ENCODE measurements at places on chromosomes 6 and 20.

GRCh38 chr6:166836785-166837718, 119.3 kb downstream of the RNASET2 start:
- DNase-seq: no peak

DNA sequence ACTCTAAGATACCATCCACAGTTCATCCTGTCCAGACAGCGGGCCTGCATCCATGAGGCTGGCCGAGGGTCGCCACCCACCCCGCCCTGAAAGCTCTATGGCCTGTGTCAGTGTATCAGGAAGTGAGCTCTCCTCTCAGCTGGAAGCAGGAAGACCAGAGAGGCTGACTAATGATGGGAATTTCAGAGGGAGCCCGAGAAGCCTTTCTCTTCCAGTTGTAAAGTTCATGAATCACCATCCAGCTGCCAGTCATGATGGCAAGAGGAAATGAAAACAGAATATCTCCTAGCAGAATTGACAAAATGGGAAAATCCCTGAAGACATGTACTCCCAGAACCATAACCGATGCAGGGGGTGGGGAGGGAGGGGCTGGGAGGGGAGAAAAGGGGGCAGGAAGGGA, 109.6 kb upstream of the RPS6KA2 start:
- no peak for DNase-seq

GRCh38 chr20:440636-441035, 21.7 kb downstream of the TBC1D20 start:
- DNase-seq: no peak

GRCh38 chr6:145704143-145704781, 31.1 kb downstream of the EPM2A start:
- no peak for DNase-seq

DNA sequence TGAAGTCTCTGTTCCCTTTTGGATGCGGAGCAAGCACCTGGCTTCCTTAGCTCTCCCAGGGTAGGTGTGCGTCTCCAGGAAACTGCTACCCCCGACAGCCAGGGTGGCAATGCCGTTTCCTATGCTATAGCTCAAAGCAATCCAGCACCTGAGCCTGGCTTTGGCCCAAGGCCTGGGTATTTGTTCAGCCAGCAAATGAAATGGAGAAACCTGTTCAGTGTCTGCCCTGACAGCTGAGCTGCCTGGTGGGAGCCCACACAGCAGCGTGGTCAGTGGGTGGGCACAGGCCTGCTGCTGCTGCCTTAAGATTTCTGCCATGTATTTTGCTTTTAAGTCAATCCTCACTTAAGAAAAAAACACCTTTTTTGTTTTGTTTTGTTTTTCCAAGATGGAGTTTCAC, 13.7 kb downstream of the SPATA2 start:
- DNase-seq: no peak

DNA sequence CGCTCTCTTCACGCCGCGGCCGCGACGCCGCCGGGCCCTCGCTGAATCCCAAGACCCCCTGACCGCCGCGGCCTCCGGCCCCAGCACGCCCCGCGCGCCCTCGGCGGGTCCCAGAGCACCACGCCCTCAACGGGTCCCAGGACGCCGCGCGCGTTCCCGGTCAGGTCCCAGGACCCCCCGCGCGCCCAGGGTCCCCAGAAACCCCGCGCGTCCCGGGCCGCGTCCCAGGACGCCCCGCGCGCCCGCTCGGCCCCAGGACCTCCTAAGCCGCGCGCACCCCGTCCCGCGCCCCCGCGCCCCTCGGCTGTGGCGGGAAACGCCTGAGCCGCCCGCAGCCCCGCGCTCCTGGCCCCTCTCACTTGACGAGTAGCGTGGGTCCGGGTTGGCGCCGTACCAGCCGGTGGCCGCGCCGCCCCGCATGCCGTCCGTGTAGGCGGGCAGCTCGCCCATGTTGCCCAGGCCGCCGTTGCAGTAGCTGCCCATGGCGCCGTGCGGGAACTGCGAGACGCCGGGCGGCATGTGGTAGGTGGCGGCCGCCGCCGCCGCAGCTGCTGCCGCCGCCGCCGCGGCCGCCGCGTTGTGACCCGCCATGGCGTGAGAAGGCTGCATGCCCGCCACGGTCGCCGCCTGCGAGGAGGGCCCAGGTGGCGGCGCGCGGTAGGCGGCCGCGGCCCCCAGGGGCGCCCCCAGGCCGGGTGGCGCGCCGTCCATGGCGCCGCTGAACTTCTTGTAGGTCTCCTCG, 556 bp downstream of the NKX2-4 start:
- DNase-seq: no peak

GRCh38 chr6:221531-222349, 70.5 kb upstream of the DUSP22 start:
- DNase-seq: no peak

DNA sequence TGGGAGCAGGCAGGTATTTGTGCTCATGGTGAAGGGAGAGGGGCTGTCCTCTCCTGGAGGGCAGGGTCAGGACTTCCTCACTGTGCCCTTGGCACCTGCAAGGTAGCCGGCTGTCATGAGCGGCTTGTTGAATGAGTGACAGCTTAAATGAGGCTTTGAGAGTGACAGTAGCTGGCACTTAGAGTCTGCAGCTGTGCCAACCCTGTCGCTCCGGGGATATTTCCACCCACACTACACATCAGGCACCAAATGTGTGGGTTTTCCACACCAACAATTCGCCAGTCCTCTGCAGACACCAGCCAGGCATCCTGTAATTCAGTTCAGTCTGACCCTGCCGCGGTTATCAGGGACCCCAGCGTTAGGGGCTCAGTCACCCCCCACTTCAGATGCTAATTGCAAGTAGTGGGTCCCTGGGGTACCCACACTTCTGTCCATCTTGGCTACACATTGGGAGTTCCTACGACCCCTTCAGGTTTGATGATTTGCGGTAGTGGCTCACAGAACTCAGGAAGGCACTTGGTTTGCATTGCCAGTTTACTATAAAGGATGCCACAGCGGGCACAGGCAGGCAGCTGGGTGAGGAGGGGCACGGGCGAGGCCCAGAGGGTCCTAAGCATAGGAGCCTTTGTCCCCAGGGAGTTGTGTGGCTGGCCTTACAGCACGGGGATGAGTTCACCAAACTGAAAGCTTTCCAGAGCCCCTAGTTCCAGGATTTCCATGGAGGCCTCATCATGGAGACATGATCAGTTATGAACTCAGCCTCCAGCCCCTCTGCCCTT, 9.1 kb downstream of the MTG2 start:
- no peak for DNase-seq

DNA sequence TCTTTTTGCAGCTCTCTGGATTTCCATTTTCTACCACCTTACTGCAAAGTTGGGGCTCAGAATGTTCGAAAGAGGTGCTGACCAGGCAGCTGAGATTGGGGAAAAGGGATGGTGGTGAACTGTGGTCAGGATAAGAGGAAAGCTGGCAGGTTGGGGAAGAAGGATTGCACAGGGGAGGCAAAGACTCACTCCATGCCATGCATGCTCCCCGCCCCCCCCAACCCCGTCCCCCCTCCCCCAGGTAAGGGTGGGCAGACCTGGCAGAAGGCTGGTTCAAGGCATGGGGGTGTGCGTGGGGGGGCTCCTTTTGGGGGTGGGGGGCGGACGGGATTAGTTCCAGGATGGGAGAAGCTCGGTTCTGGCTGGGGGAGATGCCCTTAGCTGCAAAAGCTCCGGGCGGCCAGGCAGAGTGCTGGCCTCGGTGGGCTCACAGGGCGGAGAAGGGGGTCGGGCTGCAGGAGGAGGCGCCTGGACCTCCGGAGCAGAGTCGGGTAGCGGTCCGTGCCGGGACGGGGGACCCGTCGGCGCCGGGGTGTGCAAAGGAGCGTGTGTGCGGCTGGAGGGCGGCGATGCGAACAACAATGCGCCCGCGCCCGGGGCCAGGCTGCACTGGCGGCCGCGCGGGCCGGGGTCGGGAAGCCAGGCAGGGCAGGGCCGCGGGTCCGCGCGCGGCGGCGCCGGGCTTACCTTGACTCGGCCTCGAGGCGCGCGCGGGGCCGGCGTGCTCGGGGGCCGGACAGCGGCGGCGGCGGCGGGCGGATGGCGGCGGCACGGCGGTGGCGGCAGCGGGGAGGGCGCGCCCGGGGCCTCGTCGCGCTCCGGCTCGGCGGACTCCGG, 880 bp downstream of the ADNP start:
- no peak for DNase-seq

GRCh38 chr6:160831739-160832138, 129.7 kb downstream of the PLG start:
- DNase-seq: no peak

DNA sequence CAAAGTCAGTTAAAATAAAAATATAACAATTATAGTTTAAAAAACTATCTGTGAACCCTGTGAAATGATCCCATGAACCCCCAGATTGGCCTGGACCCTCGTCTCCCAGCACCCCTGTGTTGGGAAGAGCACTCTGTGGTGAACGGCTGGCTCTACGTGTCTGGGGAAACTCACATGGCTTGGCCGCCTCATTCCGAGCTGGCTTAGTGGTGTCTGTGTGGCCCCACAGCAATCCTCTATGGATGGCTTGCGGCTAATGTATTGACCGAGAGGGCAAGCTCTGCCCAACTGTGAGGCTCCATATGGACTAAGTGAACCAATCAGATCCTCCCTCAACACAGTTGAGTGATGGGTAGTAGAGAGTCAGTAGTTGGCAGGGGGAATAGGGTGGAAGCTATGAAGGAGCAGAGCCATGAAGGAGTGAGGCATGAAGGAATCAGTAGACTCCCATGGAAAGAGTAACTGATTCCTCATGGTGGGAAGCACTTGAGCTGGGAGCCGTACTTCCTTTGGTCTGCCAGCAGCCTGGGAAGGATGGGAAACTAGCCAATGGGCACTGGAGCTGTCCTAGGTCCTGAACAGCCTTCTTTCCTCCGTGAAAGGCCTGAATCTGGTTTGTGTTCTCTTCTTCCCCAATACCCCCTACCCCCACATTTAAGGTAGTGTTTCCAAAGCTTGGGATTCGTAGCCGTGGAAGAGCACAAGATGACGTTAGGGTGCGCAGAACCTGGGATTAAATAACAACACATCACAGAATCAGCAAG, 21.6 kb upstream of the ZNF831 start:
- no peak for DNase-seq

GRCh38 chr6:28506807-28507475, 8.7 kb downstream of the GPX6 start:
- DNase-seq: no peak

- DNase-seq: no peak
Measured at GRCh38 chr20:3194617-3195280, 9.7 kb downstream of the DDRGK1 start.

GRCh38 chr6:157673596-157673995, 149.4 kb upstream of the SNX9 start:
- DNase-seq: no peak

DNA sequence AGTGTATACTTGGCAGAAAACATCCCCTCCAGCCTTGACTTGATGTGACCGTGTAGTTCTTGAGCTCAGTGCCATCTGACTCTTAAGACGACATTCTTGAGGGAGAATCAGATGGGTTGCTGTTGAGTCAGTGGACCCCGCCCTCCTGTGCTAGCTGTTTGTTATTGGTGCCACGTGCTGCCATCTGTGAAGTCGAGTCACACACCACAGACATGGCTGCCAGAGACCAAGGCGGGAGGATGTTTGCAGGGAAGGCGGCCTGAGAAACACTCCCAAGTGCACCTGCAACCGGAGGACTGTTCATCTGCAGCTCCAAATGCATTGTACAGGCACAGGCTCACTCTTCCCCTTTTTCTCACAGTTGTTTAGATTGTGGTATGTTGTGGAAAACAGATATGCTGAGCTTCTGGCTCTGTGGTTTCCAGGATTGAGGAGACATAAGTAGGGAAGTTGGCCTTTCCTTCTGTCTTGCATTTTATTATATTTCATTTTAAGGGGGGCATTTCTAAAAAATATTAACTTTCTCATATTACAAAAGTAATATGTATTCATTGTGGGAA, 345.3 kb upstream of the ZFP64 start:
- no peak for DNase-seq
